Urothelium cell line (cell line): ENCODE measurements at places on chromosomes 5 and 9.
A peak's percentile ranks its signal among the peaks of the same experiment; 100 is the strongest.

DNA sequence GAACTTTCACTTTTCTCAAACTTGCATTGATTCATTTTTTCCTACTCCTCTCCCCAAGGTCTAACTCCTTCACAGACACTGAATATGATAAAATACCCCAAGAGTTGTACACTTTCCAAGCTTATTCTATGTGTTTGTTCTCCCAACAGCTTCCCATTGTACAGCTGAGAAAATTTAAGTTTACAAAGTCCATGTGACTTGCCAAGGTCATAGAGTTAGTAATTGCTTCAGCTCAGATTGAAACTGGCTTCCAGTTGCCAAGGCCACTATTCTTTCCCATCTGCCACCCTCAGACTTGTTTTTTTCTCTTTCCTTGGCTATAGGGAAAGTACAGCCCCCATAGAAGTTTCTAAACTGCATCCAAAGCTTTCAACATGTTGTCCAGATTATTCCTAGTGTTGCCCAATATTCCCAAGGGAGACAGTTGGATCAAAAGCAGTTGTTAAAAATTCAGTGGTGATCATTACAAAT lies 34.8 kb downstream of the TNFSF8 start:
- DNase-seq = no peak

DNA sequence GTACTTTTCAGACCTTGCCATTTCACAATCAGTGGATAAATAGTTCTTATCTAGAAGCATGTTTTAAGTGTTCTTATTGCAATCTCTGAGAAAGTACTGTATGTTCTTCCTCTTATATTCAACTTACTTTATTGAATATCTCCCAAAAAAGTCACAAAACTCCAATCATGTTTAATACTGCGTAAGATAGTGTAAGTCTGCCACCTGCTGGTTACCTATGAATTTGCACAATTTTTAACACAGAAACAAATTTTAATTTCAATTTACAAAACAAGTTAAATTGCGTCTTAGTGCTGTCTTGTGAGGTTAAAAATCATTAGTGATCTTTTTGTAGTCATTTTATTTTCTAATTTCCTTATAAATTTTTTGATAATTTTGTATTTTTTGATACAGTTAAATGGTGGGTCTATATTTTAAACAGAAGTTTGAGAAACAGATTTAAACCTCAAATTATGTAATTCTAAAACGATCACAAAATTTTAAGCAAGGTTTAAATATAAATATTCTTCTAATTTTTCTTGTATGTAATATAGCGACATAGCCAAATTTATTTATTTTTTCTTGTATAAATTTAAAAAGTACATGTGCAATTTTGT lies 115.8 kb downstream of the EMB start:
- peak; percentile 15 for DNase-seq

DNA sequence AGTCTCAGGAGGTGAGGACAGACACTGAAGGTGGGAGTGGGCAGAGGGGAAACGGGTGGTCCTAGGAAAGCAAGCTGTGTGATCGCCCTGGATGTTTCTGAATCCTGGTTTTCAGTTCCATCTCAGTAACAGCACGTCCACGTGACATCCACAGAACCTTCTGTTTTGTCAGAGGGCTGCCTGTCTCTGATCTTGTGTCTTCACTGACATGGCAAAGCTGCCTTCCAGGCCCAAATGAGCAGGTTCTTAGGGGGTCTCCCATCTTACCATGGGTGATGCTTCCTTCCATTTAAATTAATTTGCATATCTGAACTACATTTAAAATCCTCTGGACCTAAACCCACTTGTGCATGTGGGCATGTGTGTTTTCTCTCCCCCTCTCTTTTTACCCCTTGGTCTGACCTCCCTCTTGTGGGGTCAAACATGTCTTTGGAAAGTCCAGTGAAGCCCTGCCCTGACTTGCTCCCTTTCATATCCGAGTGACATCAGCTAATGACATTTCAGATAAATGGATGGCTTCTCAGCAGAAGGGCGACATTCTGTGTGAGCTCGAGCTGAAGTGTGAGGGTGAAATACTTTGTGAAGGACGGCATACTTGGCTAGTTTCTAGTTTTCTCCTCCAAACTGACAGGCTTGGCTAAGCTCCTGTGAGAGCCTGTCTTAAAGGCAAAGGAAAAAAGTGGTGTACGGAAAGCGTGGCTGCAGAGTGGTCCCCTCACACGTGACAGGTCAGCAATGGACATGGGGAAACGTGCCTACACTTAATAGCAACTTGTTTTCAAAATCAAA lies 204.8 kb upstream of the S1PR3 start:
- DNase-seq = no peak

DNA sequence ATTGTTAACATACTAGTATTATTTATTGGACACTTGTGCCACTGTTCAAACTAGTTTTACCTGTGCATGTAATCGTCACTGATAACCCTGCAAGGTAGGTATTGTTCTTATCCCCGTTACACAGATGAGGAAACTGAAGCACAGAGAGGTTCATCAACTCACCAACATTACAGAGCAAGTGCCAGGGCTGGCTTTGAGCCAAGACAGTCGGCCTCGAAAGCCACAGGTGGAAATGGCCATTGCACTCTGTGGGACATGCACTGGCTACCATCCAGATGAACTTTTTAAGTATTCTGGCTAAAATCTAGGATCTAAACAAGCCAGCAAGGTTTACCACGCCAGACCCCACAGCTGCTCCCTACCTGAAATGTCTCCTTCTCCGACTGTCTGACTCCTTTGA lies 57.9 kb downstream of the TEX10 start:
- DNase-seq = no peak

DNA sequence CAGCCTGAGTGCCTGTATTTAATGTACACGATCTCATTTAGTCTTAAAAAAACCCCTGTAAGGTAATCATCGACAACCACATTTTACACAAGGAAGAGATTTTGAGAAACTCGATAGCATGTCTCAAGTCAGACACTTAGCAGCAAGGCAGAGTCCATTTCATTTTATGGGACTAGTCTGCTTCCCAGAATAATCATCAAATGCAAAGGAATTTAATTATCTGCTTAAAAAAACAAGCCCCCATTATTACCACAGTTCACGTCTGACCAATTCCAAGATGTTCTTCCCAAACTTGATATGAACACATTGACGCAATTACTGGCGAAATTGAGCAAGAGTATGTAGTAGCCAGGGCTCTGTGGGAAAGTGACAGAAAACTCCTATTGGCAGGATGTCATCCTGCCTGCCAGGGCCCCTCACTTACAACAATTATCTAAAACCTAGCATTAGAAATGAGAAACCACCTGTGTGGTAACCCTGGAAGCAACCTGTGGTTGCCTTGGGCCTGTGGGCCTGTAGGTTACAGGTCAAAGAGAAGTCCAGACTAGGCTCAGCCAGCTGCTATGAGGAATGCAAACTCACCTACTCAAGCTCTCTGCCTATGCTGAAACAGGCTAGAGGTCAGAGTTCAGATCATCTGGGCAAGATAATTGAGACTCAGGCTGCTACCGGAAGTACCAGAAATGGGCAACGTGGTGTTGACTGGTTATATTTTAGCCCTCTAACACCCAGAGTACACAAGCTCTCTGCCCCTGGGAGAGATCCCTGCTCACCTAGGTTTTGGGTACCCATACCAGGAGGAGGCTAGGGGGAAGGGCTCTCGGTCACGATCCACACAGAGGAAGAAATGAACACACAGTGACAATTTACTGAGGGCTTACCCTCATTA lies 1.6 kb downstream of the B4GALT1 start:
- DNase-seq = no peak

DNA sequence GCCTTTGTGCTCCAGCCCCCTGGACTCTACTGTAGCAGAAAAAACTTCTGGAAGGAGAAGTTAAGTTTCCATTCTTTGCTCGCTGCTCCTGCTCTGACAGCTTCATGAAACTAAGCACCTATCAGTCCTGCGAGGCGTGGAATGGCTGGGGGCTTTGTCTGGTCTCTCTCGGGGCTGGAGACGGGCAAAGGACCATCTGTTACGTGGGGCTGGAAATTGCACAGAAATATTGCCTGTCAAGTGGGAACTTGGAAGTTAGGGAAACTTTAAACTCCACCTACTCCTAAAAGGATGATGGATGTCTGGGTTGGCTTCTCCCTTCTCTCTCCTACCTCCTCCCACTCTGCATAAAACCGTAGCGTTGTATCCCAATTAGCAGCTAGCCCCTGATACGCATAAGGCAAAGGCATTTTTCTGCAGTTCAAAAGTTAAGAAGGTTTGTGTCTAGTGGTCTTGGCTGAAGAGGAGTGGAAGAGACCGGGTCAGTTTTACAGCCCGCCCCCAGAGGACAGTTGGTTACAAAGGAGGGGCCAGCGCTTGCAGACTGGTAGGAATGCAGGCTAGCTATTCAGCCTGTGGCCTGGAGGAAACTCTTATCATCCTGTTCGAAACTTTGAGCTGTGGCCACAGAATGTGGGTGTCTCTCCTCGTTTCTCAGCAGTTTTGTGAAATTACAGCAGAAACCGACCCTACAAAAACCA lies 1.3 kb downstream of the FBXL7 start:
- DNase-seq = peak; percentile 79

- peak; percentile 7 for DNase-seq
Measured at GRCh38 chr9:77977210-77977611, 54.4 kb downstream of the GNAQ start.

DNA sequence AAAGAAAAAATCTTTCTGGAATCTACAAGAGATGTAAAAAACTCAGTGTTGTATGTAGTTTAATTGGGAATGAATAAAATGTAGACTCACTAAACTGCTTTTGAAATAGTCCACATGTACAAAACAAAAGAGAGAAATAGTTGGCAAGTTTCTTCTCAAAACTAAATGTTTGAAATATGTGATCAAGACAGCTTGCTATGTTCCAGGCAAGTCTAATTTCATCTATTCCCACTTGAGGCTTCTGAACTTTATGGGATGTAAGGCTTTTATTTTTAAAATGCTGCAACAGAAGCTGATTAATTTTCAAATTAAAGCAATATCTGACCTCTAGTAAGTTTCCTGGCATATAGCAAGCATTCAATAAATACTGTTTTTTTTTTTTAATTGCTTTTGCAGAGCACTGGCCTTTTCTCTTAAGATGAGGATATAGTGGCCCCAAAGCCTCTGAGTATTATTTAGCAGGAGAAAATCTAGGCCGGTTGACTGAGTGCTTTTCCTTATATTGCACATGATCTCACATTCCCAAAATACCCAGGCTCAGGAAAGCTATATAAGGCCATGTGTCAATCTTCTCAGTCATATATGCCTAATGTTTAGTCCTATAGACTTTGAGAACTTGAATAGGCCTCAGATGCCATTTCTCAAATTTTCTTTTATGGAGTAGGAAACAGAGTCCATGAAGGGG lies 183.2 kb downstream of the NTRK2 start:
- no peak for DNase-seq

DNA sequence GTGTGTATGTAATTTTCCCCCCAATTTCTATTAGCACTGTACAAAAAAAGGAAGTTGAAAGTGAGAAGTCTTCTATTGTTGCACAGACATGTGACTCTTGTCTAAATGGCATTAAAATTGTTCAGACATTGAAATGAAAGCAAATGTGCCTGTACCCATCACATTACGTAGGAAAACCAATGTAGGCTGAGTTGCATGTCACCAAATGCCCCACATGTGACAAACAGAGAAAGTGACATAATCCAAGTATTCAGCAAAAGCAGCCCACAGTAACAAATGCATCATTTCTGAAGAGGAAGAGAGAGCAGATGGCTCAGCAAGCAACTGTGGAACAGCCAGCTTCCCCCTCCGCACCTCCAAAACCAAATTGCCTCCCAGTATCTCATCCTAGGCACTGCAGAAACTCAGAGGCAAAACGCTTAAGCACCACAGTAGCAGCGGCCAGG lies 161.5 kb upstream of the NR4A3 start:
- DNase-seq = no peak

- DNase-seq = no peak
Measured at GRCh38 chr9:112042769-112043168, 132.3 kb downstream of the SUSD1 start.

- no peak for DNase-seq
Measured at GRCh38 chr5:143207563-143208364, 195.7 kb downstream of the NR3C1 start.
